ENCODE measurements at places on chromosomes 2 and 18. TPM values are rescaled to one million over a fixed set of nuclear protein-coding genes. Genes with fewer than 3 reads are reported as not detected.
A peak's percentile ranks its signal among the peaks of the same experiment; 100 is the strongest.

- peak overlapping the region; percentile 88 for H3K4me3 ChIP-seq
- DNase-seq = peak; percentile 96
- no peaks in the 10 kb centered on the region for H3K27me3 ChIP-seq
- no peaks in the 10 kb centered on the region for H3K36me3 ChIP-seq
- H3K27ac ChIP-seq = peak overlapping the region; percentile 95
Measured at GRCh38 chr2:237691908-237692600, 64.7 kb downstream of the LRRFIP1 start.

- H3K4me1 ChIP-seq = peaks cover 29% of the 10 kb centered on the region
- no peaks in the 10 kb centered on the region for H3K36me3 ChIP-seq
- peak overlapping the region; percentile 67 for H3K27ac ChIP-seq
- peak; percentile 7 for DNase-seq
Measured at GRCh38 chr2:209472112-209472832, 48.4 kb downstream of the MAP2 start.

GRCh38 chr18:77995593-77995992 is 745.9 kb downstream of the GALR1 start:
- H3K27ac ChIP-seq = no peak overlapping the region
- H3K36me3 ChIP-seq = no peaks in the 10 kb centered on the region
- no peaks in the 10 kb centered on the region for H3K27me3 ChIP-seq
- H3K4me3 ChIP-seq = no peak overlapping the region

DNA sequence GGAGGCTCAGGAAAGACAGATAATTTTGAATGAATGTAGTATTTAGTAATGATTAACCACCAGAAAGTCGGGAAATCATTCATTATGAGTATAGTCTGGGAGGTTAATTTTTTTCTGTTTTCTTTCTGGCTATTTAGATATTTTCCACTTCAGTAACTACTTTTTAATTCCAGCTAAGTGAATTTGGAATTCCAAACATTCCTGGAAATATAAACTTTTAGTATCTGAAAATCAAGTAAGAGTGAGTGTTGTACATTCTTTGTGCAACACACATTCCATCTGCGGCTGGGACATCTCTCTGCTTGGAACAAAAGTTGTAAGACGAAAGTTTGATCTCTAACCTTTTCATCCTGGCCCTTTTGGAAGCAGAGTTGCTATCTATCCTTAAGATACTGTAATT is 275.7 kb upstream of the SPRED2 start:
- H3K36me3 ChIP-seq = no peaks in the 10 kb centered on the region
- peaks cover 27% of the 10 kb centered on the region for H3K4me1 ChIP-seq
- no peaks in the 10 kb centered on the region for H3K27me3 ChIP-seq
- no peak overlapping the region for H3K4me3 ChIP-seq

DNA sequence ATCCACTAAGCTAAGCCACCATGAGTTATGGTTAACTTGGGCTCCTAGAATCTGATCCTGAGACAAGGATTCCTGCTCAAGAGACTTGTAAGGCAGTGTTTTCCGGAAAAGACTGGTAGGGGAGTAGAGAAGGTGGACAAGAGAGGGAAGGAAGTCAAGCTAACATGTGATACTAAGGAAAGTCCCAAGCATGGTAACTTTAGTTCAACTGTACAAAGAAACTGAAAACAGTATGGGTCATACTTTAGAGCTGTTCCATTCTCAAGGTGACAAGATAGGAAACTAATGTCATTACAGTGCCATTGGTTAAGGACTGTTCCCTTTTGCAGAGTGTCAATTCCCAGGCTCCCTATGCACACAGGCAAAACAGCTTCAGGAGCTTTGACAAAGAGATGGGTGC is 5.8 kb downstream of the MYO5B start:
- H3K4me3 ChIP-seq = no peak overlapping the region
- peaks cover 5% of the 10 kb centered on the region for H3K4me1 ChIP-seq
- DNase-seq = no peak

The HDAC4 gene
- total RNA-seq = 91.6 TPM

- no peak overlapping the region for H3K27ac ChIP-seq
- H3K27me3 ChIP-seq = peaks cover 16% of the 10 kb centered on the region
- no peak overlapping the region for H3K4me3 ChIP-seq
- H3K36me3 ChIP-seq = no peaks in the 10 kb centered on the region
Measured at GRCh38 chr2:45171136-45171501, 161.9 kb upstream of the SIX2 start.

GRCh38 chr2:181106789-181107627 is 126.6 kb downstream of the UBE2E3 start:
- H3K27ac ChIP-seq = no peak overlapping the region
- H3K36me3 ChIP-seq = no peaks in the 10 kb centered on the region
- H3K4me3 ChIP-seq = no peak overlapping the region
- no peak for DNase-seq

The DSG1 gene
- total RNA-seq = not detected

DNA sequence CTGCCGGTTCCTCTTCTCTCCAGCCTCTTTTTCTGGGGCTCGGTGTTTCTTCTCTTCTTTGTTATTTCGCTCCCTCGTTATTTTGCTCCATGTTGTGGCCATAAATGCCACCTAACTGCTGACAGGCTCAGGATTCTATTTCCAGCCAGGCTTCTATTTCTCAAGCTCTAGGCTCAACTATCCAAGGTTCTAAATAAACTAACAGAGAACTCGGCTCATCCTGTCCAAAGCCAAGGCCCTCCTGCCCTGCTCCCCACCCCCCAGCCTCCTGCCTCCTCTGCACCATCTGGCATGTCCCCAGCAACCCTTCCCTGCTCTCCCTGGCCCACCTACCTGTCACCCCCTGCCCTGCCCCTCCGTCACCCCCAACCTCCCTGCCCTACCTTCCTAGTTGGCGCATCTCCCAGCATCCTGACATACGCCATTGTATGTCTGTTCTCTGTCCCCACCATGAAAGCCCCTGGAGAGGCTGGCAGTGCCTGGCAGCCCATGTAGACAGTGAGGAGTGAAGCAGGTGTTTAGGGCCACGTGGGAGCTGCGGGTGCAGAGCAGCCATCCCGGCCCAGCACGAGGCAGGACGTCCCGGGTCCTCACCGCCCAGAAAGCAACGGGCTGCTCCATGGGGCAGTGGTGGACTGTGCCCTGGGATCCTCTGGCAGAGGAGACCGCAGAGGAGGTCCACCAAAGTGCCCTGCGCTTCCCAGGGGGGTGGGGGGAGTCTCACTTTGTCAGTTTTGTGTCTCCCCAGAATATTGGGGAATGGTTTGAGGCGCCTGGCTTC is 186.9 kb downstream of the TWIST2 start:
- no peaks in the 10 kb centered on the region for H3K36me3 ChIP-seq
- H3K27ac ChIP-seq = no peak overlapping the region
- no peaks in the 10 kb centered on the region for H3K27me3 ChIP-seq
- no peak overlapping the region for H3K4me3 ChIP-seq
- no peaks in the 10 kb centered on the region for H3K4me1 ChIP-seq

- no peak overlapping the region for H3K27ac ChIP-seq
- no peaks in the 10 kb centered on the region for H3K4me1 ChIP-seq
- no peak for DNase-seq
- H3K27me3 ChIP-seq = no peaks in the 10 kb centered on the region
Measured at GRCh38 chr2:18406219-18406618, 154.2 kb downstream of the RDH14 start.

GRCh38 chr2:151928380-151928779 is 100.2 kb upstream of the ARL5A start:
- H3K27me3 ChIP-seq = no peaks in the 10 kb centered on the region
- H3K4me1 ChIP-seq = no peaks in the 10 kb centered on the region
- no peak overlapping the region for H3K27ac ChIP-seq
- no peaks in the 10 kb centered on the region for H3K36me3 ChIP-seq
- no peak overlapping the region for H3K4me3 ChIP-seq
- DNase-seq = no peak

DNA sequence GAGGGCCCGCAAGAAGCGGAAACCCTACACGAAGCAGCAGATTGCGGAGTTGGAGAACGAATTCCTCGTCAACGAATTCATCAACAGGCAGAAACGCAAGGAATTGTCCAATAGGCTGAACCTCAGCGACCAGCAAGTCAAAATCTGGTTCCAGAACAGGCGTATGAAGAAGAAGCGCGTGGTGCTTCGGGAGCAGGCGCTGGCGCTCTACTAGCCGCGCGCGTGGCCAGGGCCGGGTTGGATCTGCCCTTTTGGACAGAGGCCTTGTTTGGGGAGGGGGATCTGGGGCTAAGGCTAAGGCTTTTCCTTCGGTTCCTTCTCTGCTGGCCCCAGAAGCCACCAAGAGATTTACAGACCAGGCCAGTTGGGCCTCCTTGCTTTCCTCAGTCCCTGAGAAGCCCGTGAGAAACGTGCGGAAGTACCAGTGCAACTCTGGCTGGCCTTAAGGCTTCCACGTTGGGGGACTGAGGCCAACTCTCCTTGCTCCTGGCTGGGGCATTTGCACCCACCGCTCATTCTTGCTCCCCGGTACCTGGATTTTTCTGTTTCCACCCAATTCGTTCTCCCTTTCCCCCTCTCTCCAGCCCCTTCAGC is 1.0 kb downstream of the HOXD12 start:
- peaks cover 94% of the 10 kb centered on the region for H3K27me3 ChIP-seq
- no peaks in the 10 kb centered on the region for H3K36me3 ChIP-seq
- H3K4me3 ChIP-seq = no peak overlapping the region
- no peak overlapping the region for H3K27ac ChIP-seq

The HNRNPLL gene
- 61.1 TPM for total RNA-seq

The XDH gene
- 0.13 TPM for total RNA-seq

DNA sequence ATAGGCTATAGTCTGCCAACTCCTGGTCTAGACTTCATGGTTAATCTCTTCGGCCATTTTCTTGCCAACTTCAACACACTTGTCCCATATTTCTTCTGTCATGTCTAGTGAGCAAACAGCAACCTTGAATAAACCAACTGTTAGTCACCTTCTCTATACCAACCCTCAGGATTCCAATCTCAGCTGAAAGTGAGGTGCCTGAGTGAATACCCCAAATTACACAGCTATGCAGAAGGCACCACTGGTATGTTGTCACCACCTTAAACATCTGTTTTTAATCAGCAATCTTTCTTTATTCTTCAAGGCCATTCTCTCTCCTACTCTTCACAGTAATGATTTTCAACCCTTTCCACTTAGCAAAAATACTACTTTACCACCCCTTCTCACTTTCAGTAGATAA is 39.3 kb downstream of the THOC1 start:
- peaks cover 15% of the 10 kb centered on the region for H3K36me3 ChIP-seq
- H3K4me1 ChIP-seq = no peaks in the 10 kb centered on the region
- H3K27me3 ChIP-seq = no peaks in the 10 kb centered on the region
- DNase-seq = no peak

DNA sequence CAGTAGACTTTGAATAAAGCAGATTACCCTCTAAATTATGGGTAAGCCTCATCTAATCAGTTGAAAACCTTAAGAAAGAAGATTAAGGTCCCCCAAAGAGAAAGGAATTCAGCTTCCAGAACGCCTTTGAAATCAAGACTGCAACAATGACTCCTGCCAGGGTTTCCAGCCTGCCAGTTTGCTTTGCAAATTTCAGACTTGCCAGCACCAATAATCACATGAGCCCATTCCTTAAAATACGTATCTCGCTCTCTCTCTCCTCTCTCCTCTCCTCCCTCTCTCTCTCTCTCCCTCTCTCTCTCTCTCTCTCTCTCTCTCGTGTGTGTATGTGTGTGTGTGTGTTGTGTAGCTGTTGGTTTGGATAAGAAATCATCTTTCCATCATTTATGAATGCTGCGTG is 184.2 kb downstream of the PDE1A start:
- no peak overlapping the region for H3K4me3 ChIP-seq
- DNase-seq = peak; percentile 19
- no peaks in the 10 kb centered on the region for H3K36me3 ChIP-seq
- no peak overlapping the region for H3K27ac ChIP-seq
- peaks cover 15% of the 10 kb centered on the region for H3K4me1 ChIP-seq

- no peaks in the 10 kb centered on the region for H3K27me3 ChIP-seq
- DNase-seq = no peak
- no peak overlapping the region for H3K27ac ChIP-seq
- no peaks in the 10 kb centered on the region for H3K36me3 ChIP-seq
- no peaks in the 10 kb centered on the region for H3K4me1 ChIP-seq
- H3K4me3 ChIP-seq = no peak overlapping the region
Measured at GRCh38 chr2:37558623-37559022, 112.8 kb downstream of the CDC42EP3 start.

GRCh38 chr18:73987247-73987980 is 160.2 kb downstream of the FBXO15 start:
- H3K4me3 ChIP-seq = no peak overlapping the region
- no peak for DNase-seq
- H3K27me3 ChIP-seq = no peaks in the 10 kb centered on the region
- no peaks in the 10 kb centered on the region for H3K36me3 ChIP-seq
- H3K27ac ChIP-seq = no peak overlapping the region
- H3K4me1 ChIP-seq = no peaks in the 10 kb centered on the region

- no peaks in the 10 kb centered on the region for H3K4me1 ChIP-seq
- H3K4me3 ChIP-seq = no peak overlapping the region
- H3K27ac ChIP-seq = no peak overlapping the region
- DNase-seq = no peak
Measured at GRCh38 chr2:131120815-131121317, 15.7 kb downstream of the PLEKHB2 start.
